ENCODE measurements at places on chromosomes 4 and X.

- DNase-seq, result no peak
Measured at GRCh38 chr4:72505314-72505744, 63.7 kb downstream of the ADAMTS3 start.

DNA sequence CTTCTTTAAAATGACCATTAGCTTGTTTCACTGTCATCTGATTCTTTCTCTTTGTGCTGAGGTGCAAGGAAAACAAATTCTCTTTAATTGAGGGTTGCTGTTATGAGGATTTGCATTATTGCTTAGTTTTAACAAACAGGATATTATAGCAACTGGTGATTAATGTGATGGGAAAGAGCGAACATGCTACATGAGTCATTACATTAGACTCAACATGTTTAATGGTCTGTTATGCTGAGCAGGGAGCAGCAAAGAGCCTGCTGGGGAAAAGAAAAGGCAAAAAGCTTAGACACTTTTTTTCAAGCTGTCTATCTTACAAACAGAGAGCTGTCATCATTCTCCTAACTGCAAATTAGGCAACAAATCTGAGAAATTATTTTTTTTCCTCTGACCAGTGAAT is 230.5 kb upstream of the LCORL start:
- DNase-seq, result no peak

DNA sequence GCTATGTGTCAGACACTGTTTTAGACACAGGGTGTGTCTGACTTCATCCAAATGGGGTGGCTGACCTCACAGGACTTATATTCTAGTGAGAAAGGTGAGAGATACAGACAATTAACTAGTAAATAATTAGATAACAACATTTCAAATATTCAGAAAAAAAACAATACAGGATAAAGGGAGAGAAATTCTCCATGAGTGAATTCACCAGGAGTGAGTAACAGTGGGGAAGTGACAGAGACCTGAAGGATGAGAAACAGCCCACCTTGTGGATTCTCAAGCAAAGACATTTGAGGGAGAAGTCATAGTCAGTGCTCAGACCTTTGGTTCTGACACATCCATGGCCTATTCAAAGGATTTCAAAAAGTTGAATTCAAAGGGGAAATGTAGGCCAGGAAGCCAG is 627.9 kb downstream of the IQCM start:
- DNase-seq, result no peak

DNA sequence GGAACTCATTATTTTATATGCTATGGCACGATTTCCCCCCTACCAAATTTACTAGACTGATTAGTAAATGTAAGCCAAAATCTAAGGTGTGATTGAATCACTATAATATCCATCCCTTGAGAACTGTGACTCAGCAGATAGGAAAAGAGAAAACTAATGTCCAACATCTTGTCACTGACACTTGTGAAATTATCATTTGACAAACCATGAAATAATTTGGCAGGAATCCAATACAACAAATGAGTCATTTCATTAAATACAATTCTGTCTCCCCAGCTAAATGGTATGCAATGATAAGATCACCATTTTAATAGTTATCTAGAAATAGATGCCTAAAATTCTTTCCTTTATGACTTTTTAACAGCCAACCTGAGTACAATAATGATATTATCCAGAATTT is 462.3 kb downstream of the DMD start:
- DNase-seq, result no peak

GRCh38 chrX:103343105-103343504 is 13.1 kb downstream of the TCEAL7 start:
- DNase-seq, result peak; percentile 28

GRCh38 chrX:53194308-53194707 is 30.7 kb downstream of the KDM5C start:
- DNase-seq, result no peak

DNA sequence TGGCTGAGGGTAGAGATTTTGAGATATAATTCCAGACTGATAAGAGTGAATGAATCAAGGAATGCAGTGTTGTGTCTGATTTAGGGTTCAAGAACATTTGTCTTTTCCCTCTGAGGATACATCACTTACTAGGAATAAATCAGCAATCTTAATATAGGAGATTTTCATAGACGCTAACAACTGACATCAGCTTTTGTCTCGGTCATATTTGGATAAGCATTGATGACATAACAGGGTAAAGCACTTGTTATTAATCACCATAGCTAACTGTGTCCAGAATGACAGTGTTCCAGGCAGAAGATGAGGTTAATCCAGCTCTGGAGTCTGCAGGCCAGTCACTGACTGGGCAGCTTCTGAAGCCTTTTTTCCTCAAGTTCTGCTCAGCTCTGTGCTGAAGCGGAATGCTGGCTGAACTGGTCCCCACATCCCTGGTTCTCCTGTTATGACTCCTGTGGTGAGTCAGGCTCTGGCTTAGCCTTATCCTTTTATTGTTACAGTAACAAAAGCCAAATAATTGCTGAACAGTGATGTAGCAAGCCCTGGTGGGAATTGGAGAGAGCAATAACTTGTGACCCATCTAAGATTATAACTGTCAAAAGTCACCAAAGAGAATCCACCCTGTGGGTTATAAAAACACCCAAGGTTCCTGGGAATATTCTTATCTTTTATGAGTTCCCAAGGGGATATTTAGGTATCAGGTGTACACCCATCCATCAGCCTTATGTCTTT is 41.8 kb downstream of the FNIP2 start:
- no peak for DNase-seq

- no peak for DNase-seq
Measured at GRCh38 chr4:6550821-6551220, 24.2 kb upstream of the MAN2B2 start.

- no peak for DNase-seq
Measured at GRCh38 chrX:17187136-17187756, 187.8 kb upstream of the NHS start.

- DNase-seq, result no peak
Measured at GRCh38 chr4:163048447-163048846, 118.2 kb downstream of the NAF1 start.

- no peak for DNase-seq
Measured at GRCh38 chr4:181004056-181004455, 1239.1 kb upstream of the TENM3 start.

GRCh38 chr4:109820563-109820962 is 5.0 kb downstream of the GAR1 start:
- peak; percentile 24 for DNase-seq

DNA sequence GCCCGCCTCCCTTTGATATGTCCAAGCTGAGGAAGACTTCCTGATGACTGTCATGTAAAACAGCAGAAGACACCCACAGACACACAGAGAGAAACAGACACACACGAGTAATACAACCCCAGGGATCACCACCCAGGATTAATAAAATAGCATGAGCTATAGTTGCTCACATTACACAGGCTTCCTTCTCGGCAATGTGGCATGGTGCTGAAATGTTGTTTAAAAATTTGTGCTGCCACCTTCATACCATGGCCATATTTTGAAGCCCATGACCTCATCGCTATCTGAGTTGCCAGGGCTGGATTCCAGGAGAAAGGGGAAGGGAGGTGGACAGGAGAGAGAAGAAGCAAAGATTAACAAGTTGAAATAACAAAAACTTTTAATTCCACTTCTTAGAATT is 111.7 kb downstream of the SYNPO2 start:
- no peak for DNase-seq

DNA sequence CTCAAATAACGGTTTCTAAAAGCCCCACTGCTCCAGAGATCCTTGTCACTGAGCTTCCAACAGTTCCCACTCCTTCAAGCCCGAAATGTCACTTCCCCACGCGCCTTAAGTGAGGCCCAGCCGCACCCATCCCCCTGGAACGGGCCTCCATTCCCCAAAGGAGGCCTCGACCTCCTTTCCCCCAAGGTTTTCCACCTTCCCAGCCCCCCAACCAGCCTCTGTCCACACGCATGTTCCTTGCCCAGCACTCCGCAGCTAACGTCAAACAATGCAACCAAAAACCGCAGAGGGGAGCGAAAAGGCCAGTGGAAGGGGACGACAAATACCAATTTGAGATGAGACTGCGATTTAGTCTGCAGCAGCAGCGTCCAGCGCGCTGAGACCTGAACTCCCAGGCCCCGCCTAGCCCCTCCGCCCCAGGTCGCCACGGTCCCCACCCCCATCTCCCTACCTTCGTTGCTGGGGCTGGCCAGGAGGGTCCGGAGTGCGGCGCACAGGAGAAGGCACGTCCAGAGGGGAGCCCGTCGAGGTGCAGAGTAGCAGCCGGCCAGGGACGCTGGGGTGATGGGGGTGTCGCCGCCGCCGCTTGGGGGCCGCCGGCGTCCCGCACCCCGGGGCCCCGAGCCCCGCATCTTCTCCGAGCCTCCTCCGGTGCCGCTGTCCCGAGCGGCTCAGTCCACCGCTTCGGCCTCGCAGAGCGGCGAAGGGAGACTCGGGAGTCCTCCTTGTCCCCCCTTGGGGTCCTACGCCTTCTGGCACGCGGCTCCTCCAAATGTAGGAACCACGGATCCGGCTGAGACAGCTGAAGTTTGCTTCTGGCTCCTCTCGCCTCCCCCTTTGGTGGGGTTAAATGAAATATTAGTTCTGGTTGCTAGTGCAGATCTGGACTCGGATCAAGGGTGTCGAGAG is 924 bp downstream of the EPHA5 start:
- DNase-seq, result no peak

DNA sequence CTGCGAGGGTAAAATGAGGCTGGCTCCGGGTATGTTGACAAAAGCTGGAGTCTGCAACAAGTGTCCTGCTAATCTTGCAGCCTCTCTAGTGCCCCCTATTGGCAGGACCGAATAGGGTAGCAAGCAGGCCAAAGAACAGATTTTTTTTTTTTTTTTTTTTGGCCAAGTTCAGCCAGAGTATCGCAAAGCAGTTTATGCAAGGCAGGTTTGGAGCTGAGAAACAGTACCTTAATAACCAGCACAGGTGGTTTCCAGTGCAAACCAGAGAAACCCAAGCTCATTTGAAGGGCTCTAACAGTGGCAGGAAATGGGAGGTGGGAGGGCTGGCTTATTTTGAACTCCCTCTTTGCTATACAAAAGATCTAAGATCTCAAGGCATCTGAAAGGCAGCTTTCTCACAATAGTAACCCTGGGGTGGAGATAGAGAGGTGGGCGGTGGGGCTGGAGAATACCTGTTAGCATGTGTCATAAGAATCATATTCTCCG is 38.2 kb upstream of the OCIAD2 start:
- DNase-seq, result no peak

GRCh38 chr4:150495550-150495949 is 86.4 kb upstream of the MAB21L2 start:
- no peak for DNase-seq

DNA sequence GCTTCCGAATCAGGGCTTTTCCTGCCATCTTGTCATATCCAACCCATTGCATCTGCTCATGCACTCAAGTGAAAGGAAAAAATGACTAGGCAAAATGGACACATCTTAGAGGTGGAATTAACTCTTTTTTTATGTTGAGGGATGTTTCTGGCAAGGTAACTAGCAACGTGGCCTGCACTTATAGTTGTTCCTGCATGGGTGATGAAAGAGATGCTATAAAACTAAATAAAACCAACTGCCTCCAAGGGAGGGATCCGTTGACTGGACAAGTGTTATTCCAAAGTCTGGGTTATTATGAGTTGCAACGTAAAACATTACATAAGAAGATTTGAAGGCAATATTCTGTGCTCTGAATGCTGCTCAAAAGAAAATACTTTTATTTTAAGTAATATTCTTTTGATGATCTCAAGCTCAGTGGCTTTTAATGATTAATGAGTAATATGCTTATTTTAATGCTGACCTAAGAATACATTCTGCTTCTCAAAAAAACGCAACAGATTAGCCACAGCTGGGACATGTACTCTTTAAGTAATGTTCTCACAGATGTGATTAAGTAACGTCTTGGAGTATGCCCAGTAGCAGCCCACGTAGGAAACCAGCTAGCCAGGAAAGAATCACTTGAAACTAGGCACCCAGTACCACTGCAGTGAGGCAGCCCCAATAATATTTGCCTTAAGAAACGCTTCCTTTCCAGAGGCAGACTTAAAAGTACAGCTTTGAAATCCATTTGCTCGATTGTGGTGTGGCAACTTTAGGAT is 27.4 kb downstream of the KLF3 start:
- DNase-seq, result no peak

GRCh38 chr4:98728871-98729270 is 70.5 kb upstream of the TSPAN5 start:
- DNase-seq, result no peak

- DNase-seq, result no peak
Measured at GRCh38 chr4:7524843-7525242, 90.1 kb upstream of the PSAPL1 start.

GRCh38 chrX:110308220-110308619 is 9.7 kb downstream of the AMMECR1 start:
- no peak for DNase-seq

GRCh38 chrX:131987252-131987651 is 35.9 kb upstream of the STK26 start:
- no peak for DNase-seq

GRCh38 chr4:154471526-154472331 is 19.9 kb downstream of the DCHS2 start:
- DNase-seq, result no peak

DNA sequence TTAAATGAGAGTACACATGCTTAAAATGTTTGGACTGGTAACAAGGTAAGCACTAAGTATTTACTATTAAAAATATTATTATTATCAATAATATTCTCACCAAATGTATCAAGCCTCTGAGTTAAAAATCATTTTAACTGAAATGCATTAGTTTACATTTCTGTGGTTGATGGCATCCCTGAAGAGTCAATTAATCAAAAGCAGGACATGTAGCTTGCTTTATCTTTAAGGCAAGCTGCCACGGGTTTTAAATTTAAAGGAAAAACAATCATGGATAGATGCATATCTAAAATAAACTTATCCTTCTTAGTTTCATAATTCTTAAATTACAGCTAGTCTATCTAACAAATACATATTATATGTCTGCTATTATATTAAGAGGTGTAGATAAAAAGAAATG is 584.8 kb upstream of the INTU start:
- DNase-seq, result no peak

DNA sequence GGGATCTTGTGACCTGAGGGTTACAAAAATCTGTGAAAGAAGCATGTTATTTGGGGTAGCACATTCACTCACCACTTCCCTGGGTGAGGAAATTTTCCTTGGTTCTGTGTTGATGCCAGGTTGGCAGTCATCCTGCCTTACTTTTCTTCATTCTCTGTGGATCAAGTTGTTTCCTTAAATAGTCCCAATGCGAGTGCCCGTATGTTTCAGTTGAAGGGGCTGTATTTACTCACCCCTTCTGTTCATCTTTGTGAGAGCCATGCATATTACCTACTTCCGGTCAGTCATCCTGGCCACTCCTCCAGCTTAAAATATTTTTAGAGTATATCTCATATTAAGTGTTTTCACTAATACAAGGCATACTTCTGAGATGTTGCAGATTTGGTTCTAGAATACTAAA is 2.6 kb upstream of the UGT2B7 start:
- no peak for DNase-seq

- no peak for DNase-seq
Measured at GRCh38 chr4:38860788-38861424, 4.3 kb upstream of the TLR6 start.

DNA sequence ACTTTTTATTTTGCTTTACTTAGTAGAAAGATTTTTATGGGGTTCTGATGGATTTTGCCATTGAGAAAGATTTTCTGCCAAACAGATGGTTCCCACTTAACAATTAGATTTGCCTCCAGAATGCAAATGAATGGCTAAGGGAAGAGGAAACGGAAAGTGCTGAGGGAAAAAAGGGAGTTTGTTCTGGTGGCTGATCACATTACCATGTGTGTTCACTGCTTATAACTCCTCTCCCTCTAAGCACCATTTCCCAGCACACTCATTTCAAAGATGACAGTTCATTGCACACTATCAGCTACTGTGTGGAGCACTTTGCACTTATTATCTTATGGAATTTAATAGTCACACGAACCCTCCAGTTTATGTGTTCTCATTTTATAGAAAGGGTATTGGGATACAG is 68.0 kb upstream of the GRID2 start:
- no peak for DNase-seq

- no peak for DNase-seq
Measured at GRCh38 chrX:6777238-6778002, 242.5 kb upstream of the VCX3A start.
